ENCODE measurements at places on chromosomes 3 and 15.

DNA sequence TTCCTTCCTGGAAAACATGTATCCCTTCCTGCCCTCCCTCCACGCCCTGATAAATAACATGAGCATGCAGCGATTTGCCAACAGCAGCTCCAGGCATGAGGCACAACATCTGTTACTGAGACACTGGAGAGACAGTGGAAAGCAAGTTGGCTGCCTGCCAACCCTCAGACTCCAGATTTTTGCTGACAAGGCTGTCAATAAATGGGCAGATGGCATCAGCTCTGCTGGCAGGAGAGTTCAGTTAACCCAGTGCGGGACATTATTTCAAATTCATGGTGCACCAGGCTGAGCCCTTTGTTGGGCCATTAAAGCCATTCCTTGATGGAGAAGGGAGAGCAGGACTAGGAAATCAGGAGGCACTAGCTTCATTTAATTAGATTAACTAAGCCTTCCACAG lies 293.3 kb downstream of the MEX3B start:
- DNase-seq, result no peak

- no peak for DNase-seq
Observed at GRCh38 chr3:36201546-36201945, 178.8 kb upstream of the STAC start.

- DNase-seq, result no peak
Observed at GRCh38 chr3:30578986-30579579, 27.3 kb upstream of the TGFBR2 start.

GRCh38 chr15:24877174-24877573 lies 77.6 kb upstream of the SNRPN start:
- DNase-seq, result no peak

DNA sequence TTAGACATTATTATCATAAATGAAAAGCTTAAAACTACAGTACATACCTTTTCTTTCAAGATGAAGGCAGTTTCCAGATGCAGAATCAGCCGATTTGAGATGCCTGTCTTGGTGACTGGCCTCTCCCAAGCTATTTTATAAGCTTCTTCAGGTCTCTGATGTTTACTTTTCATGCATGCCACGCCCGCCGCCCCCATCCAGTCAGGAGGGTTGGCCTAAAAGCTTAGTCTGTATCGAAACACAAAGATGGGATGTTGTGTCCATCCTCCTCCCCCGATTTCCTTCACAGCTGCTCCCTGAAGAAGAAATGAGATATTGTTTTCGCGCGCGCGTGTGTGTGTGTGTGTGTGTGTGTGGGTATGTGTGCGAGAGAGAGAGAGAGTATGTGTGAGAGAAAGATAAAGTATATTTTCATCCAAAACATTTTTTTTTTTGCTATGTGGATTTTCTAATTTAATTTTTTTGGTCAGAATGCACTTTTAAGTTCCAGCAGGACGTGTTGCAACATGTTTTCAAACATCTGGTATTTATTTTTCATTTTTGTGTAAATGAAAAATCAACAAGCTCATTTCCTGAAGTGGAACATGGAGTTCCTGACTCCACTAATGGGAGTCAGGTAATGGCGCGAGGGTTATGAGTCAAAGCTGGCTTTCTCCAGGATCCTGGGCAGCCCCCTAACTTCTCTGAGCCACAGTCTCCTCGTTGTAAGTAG lies at the start of gene APOD:
Gene APOD (minus strand): TSS at position 110 of the 712 bp plus-strand sequence. CDS start 4,479 bp downstream, outside the sequence.
- no peak for DNase-seq

Measured in renal cortex interstitium (tissue), 15 donors.